Activated effector memory CD4-positive, alpha-beta T cell treated with Interleukin-2 at 50 U/mL for 16 hours (primary cell): ENCODE measurements at places on chromosomes 3 and 15.

DNA sequence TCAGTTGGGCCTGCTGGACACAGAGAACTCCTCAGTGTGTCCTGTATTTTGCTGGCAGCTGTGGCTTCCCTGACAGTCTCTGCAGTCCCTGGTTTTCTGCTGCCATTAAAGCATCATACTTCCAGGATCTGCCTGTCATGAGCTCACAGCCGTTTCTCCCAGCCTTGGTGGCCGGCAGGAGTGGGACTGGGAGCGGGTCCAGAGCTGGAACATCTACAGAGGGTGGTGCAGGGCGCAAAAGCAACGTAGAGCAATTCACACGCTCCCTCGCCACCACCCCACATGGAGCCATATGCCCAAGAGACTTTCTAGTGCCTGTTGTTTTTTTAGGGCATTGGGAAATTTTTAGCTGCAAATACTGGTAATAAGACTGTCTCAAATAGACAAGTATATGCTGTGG, 33.6 kb downstream of the ABTB1 start:
- DNase-seq, result no peak

GRCh38 chr3:124202754-124203153, 210.8 kb upstream of the ROPN1 start:
- DNase-seq, result no peak

GRCh38 chr15:27694506-27695087, 404.5 kb downstream of the OCA2 start:
- no peak for DNase-seq

DNA sequence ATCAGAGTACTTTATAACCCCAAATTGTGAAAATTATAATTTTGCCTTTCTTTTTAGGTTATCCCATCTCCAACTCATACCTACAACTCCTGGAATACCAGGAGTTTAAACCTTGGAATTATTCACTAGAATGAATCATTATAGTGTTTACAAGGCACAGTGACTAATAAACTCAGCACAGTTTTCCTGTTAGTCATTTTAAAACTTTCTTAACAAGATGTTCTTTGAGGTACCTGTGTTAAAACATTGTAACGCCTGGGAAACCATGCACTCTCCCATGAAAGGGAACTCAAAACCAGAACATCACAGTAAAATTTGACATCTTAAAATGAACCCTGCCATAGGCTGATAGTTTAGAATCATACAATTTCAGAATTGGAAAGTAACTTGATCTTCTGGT, 132.4 kb upstream of the OSTN start:
- DNase-seq, result no peak

DNA sequence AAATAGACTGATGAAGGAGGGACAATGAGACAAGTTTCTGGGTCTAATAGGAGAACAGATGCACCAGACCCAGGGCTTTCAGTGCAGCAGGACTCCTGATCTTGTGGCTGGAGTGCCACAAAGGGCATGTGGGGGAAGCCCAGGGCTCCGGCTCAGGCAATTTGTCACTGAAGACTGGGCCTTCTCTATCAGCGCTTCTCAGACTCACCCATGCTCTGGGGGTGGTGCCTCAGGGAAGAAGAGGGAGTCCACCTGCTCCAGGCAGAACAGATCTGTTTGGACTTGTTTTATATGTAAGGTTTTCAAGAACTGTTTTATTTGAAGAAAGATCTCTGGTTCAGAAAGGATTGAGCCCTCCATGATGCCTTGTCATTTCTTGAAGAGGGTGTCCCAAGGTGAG, 112.4 kb upstream of the TLE3 start:
- DNase-seq, result no peak

DNA sequence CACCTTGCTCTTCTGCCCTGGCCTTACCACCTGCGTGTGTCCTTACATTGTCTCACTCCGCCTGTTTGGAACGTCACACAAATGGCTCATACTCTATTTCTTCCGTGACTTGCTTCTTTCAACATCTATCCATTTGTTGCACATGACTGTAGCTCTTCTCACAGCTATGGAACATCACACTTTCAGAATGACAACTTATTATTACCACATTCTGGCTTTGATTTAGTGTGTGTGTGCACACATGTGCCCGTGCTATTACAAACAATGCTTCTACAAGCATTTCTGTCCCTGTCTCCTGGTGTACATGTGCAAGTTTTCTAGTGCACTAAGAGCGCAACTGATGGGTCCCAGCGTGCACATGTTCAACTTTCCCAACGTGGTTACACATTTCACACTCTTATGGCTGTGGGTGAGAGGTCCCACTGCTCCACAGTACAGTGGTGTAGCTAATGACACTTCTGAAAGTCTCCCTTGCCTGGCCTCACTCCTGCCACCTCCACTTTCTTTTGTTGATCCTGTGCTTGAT, 37.8 kb downstream of the PTH1R start:
- no peak for DNase-seq

DNA sequence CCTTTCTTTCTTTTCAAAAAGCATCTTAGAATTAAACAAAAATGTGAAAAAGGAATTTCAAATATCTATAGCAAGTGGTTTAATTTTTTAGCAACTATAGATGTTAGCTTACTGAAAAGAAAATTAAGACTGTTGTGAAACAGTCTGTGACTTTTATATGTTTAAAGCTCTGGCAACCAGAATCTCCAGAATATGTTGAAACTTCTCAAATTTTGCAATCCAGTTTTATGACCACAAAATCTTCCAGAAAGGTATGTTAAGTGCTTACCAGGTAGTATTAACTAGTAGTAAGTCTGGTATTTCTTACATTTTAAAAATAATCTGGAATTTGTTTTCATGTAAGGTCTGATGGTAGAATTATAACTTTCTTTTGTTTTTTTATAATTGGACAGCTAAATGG, 235.0 kb downstream of the SLC9A9 start:
- no peak for DNase-seq
